ENCODE measurements at places on chromosomes 12 and 14. TPM values are rescaled to one million over a fixed set of nuclear protein-coding genes. Genes with fewer than 3 reads are reported as not detected.

B4GALNT3 gene
- total RNA-seq = 5.0 TPM

PTGER2 gene
- total RNA-seq = 7.4 TPM

SERPINA10 gene
- total RNA-seq = not detected

MON2 gene
- total RNA-seq = 53.6 TPM

SCNN1A gene
- 3.3 TPM for total RNA-seq

SPX gene
- total RNA-seq = not detected

SLC25A47 gene
- not detected for total RNA-seq

CFAP251 gene
- 0.65 TPM for total RNA-seq

PRB2 gene
- not detected for total RNA-seq

KERA gene
- total RNA-seq = not detected

CCDC175 gene
- not detected for total RNA-seq

COX8C gene
- total RNA-seq = 0.52 TPM

KIF21A gene
- 11.7 TPM for total RNA-seq

KSR2 gene
- total RNA-seq = not detected

SPIC gene
- total RNA-seq = not detected

RTL1 gene
- total RNA-seq = not detected

ARMH4 gene
- 9.2 TPM for total RNA-seq
